BE2C (cell line): ENCODE measurements at places on chromosomes 5 and 9.

DNA sequence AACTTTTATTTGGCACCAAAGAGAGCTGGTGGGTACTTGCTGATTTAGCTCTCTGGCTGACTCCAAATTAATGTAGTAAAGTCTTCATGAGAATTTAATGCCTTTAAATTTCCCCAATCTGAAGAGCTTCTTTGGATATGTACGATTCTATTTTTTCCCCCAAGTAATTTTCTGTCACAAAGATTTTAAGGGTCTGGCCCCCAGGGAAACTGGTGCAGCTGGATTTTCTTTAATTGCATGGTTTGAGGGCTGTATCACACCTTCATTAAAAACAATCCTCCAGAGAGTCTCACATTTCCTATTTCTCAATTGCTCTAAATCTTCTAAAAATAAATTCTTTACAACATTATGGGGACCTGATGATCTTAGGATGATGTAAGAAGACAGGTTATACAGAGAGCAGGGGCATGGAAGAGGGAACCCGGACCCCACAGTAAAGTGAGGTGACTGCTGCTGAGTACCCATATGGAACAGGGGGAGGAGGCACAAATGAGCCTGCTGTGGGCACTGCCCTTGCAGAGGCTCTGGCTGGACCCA lies 158.9 kb downstream of the ENTREP1 start:
- no peak for DNase-seq

DNA sequence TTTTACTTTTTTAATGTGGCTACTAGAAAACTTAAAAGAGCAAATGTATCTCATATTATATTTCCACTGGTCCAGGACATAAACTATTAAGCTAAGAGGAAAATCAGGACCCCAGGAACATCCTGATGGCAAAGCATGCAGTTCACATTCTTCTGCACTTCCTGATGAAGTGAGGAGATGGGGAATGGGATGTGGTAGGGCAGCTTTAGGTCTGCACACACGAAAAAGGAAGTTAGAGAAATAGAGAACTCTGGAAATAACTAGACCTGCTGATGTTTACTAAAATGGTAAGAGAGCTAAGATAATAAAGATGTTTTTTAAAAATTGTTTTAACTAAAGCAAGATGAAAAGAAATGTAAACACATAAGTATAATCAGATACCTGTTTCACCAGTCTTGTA lies 39.7 kb upstream of the NIPBL start:
- no peak for DNase-seq

GRCh38 chr9:8136477-8136876 lies 336.9 kb upstream of the DMAC1 start:
- DNase-seq: no peak

DNA sequence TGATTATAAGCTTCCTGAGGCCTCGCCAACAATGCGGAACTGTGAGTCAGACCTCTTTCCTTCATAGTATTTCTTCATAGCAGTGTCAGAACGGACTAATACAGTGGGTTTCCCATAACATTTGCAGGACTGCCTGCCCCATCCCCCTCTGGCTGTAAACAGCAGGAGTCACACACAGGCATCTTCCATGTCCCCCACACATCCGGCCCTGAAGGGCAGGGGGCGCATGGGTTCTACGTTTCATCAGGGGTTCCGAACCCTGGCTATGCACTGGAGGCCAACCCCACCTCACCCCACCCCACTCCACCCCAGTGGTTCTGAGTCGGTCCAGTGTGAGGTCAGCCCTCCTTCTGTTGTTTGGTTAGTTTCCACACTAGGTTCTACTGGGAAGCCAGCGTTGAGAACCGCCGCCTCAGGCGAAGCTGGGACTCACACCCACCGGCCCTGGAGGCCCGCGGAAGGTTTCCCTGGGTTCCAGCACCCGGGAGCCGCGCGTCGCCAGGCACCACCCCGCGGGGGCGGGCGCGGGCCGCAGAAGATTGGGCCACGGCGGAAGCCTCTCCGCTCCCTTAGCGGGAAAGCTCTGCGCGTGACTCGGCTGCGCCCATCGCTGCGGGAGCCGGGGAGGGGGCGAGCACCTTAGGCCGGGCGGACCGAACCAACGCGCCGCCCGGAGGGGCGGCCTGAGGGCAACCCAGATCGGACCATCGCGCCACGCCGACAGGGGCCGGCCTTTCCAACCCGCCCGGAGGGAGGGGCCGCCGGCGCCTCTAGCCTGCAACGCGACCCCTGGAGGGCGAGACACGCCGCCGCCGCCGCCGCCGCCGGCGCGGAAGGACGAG lies at the start of gene RUSC2:
Gene RUSC2, plus strand, starts transcription at position 799 of the 842 bp plus-strand sequence. CDS start 56,411 bp downstream, outside the sequence.
- DNase-seq: peak; percentile 87

DNA sequence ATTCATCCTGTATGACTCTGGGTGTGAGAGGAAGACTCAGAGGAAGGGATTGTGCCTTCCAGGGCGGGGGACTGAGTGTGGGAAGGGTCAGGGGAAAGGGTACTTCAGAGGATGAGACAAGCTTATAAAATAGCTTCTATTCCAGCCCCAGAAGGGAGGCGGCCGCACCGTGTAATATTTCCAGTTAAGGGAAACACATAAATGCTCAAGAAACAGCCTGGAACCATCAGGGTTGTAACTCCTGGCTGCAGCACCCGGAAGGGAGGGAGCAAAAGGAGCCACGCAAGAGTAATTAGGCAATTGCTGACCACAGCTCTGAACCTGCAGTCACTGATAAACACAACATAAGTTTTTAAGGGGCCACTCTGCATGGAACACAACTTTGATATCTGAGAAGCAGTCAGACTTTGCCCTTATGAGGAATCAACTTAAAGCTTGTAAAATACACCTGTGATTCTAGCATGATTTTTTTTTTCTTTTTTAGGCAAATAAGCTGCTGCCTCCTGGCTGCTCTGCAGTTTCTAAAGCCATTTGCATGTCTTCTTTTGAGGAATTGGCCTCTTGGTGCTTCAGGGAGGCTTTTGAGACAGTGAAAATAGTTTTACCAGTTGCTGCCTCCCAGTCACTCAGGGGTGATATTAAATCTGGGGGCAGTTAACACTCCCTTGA lies 382.7 kb downstream of the ENC1 start:
- no peak for DNase-seq

DNA sequence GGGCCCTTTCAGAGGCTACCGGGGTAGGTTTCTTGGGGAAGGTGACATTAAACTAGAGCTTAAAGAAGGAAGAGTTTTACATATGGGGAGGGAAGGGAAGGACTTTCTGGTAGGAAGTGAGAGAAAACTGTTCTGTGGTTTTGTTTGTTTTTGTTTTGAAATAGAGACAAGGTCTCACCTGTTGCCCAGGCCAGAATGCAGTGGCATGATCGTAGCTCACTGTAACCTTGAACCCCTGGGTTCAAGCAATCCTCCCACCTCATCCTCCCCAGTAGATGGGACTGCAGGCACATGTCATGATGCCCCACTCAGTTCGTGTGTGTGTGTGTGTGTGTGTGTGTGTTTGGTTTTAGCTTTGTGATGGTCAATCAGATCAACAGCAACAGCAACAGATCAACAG lies 37.4 kb upstream of the CNOT6 start:
- no peak for DNase-seq

- DNase-seq: no peak
Observed at GRCh38 chr9:128428644-128429512, 8.2 kb downstream of the CERCAM start.

GRCh38 chr9:1580215-1580614 lies 434.9 kb upstream of the SMARCA2 start:
- DNase-seq: no peak

GRCh38 chr9:126956917-126957686 lies 42.5 kb downstream of the RALGPS1 start:
- no peak for DNase-seq

- DNase-seq: no peak
Observed at GRCh38 chr5:116488356-116489041, 86.1 kb downstream of the SEMA6A start.

- no peak for DNase-seq
Observed at GRCh38 chr5:84725946-84726570, 341.4 kb upstream of the EDIL3 start.

DNA sequence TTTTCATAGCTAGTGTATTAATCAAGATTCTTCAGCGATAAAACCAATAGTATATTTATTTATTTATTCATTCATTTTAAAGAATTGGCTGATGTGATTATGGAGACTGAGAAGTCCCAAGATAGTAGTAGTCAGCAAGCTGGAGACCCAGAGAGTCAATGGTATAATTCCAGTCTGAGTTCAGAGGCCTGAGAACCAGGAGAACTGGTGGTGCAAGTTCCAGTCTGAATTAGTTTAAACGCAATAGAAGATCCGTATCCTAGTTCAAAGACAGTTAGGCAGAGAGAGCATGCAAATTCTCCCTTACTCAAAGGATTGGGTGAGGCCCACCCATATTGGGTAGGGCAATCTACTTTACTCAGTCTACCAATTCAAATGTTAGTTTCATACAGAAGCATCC lies 364.2 kb upstream of the RPS23 start:
- DNase-seq: no peak

- no peak for DNase-seq
Observed at GRCh38 chr5:158952248-158952545, 147.5 kb downstream of the EBF1 start.

DNA sequence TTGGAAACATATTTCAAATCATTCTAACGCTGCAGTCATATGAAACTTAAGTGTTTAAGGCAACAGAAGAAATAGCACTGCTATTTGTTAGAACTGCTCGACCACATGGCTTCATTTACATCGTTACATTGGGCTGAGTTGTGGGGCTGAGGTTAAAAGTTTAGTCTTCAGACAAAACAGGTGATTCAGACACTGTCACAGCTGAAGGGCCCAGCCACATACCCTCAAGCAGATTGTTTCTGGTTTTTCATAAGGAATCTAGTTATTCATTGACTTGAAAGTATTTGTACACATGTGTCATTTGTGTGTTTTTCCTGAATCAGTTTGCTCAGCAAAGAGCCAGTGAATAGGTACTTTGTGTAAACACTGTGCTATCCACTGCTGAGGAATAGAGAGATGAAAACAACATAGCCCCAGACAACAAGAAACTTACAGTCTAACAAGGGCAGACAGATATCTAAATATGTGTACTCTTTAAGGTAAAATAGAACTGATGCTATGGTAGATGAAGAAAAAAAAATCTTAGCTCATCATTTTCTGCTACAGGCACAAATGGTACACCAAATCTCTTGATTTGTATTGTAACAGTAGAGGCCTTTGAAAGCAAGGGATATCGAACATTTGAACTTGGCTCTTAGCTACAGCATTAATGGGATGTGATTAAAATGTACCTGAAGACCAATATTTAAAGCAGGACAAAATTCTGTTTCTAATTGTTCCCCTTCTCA lies 357.6 kb upstream of the RPS23 start:
- no peak for DNase-seq

- peak; percentile 21 for DNase-seq
Observed at GRCh38 chr5:71666321-71666720, 52.8 kb upstream of the CARTPT start.

GRCh38 chr5:157672976-157673375 lies 1.6 kb downstream of the C5orf52 start:
- DNase-seq: no peak

DNA sequence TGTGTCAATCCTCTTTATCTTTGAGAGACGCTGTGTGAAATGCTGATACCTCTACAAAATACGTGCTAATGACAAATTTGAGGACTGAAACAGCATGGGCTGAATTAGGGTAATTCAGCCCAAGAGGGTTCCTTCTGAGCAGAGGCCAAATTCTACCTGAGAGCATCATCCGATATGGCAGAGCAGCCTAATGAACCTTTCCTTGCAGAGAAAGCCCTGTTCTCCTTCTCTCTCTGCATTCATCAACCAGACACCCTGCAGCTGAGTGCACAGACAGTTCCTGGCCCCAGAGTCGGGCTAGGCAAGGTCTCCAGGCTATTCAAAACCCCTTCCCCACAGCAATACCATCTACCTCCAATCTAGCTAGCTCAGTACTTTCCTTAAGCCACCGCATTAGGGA lies 77.9 kb downstream of the TRIM32 start:
- no peak for DNase-seq

- no peak for DNase-seq
Observed at GRCh38 chr5:8756498-8757084, 789.3 kb downstream of the SEMA5A start.

DNA sequence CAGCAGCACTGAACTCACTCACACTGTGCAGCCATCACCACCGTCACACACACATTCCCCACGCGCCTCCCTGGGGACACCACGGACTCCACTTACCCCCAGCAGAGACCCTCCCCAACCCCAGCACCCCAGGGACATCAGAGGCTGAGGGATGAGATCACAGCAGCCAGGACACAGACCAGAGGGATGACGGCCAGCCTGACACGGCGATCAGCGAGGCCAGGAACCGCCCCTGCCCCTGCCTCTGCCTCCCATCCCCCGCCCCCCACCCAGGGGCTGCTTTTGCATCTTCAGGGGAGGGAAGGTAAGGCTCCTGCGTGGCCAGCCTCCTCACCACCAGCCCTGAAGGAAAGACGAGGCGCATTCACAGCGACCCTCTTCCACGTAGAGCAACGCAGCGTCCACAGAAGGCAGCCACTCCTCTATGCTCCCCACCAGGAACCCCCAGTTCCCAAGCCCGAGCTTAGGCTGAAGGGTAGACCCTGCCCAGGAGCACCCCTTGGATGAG lies 104.5 kb downstream of the VAV2 start:
- no peak for DNase-seq

DNA sequence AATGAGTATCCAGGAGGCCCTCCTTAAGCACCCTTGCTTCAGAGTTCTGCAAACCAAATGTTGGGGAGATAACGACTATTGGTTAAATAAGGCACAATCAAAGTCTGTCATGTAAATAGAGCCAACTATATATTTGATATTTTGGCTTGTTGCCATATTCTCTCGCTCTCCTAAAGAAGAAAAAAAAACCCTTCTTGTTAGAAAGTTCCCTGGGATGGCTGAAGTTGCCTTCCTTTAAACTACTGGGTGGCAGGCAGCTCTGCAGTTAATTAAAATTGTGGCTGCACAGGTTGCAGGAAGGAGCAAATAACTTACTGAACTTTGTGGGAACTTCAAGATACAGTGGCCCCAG lies 227.0 kb upstream of the ANKRD55 start:
- no peak for DNase-seq

- peak; percentile 5 for DNase-seq
Observed at GRCh38 chr9:108569624-108570023, 286.2 kb downstream of the ACTL7B start.

GRCh38 chr5:175885813-175886212 lies 14.4 kb downstream of the CPLX2 start:
- DNase-seq: peak; percentile 58
